Stimulated activated memory B cell treated with anti-CD40 and anti-IgM and Interleukin-4, amounts not matched to agents 10 μg/mL and 1 μg/mL and 100 μg/mL, for 72 hours (primary cell): ENCODE measurements at places on chromosomes 6 and 20.

- ATAC-seq: no peak
- H3K27me3 ChIP-seq: no peaks in the 10 kb centered on the region
- H3K27ac ChIP-seq: no peak overlapping the region
- H3K4me3 ChIP-seq: no peak overlapping the region
Observed at GRCh38 chr6:151826517-151827142, 19.1 kb downstream of the ESR1 start.

- ATAC-seq: no peak
- H3K36me3 ChIP-seq: no peaks in the 10 kb centered on the region
- H3K4me1 ChIP-seq: peaks cover 11% of the 10 kb centered on the region
- no peak overlapping the region for H3K4me3 ChIP-seq
- no peak overlapping the region for H3K27ac ChIP-seq
Observed at GRCh38 chr20:24697411-24697810, 228.0 kb downstream of the SYNDIG1 start.

DNA sequence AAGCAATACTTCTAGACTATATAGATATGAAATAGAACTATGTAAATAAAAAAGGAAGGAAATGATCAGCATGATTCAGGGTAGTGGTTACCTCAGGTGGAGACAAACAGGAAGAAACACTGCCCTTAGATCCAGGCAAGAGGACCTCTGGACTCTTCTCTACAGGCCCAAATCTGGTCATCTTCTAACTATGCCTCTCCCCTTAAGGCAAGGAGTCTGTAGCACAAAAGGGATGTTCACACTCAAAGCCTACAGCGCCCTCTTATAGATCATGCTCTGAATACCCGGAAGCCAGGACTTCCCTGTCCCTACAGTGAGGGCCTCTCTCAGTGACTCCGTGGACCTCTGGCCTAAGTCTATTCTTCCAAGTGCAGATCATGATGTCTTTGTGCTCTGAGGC, 30.4 kb upstream of the HIVEP2 start:
- no peak overlapping the region for H3K4me3 ChIP-seq
- ATAC-seq: no peak
- no peak overlapping the region for H3K27ac ChIP-seq
- H3K36me3 ChIP-seq: peaks cover 4% of the 10 kb centered on the region

GRCh38 chr20:57308451-57309271, 20.9 kb upstream of the SPO11 start:
- no peaks in the 10 kb centered on the region for H3K4me1 ChIP-seq
- peaks cover 40% of the 10 kb centered on the region for H3K27me3 ChIP-seq
- no peaks in the 10 kb centered on the region for H3K36me3 ChIP-seq
- H3K4me3 ChIP-seq: no peak overlapping the region

- H3K36me3 ChIP-seq: peaks cover 17% of the 10 kb centered on the region
- no peak overlapping the region for H3K27ac ChIP-seq
- peaks cover 7% of the 10 kb centered on the region for H3K4me1 ChIP-seq
- H3K4me3 ChIP-seq: no peak overlapping the region
- H3K27me3 ChIP-seq: no peaks in the 10 kb centered on the region
Observed at GRCh38 chr6:158660333-158660754, 10.5 kb downstream of the SYTL3 start.

DNA sequence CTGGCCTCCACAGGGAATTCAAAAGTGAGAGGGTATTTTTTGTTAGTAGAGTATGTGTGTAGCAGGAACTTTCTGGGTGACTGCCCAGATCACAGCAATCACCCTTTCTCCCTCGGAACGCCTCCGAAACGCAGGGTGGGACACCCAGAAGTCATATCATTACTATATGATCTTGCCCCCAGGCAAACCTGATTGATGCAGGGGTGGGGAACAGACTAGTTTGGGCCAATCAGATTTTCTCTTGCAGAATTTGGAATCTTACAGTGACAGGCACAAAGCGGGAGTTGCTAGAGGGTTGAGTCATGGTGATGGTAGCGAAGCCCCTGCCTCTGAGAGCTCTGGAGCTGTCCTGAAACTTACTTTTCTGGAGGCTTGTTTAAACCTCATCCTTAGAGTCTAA, 16.5 kb upstream of the RPN2 start:
- H3K4me3 ChIP-seq: no peak overlapping the region
- peaks cover 10% of the 10 kb centered on the region for H3K36me3 ChIP-seq
- H3K4me1 ChIP-seq: no peaks in the 10 kb centered on the region
- no peak for ATAC-seq
- H3K27ac ChIP-seq: no peak overlapping the region
- no peaks in the 10 kb centered on the region for H3K27me3 ChIP-seq

GRCh38 chr20:58179083-58179431, 49.4 kb downstream of the ANKRD60 start:
- H3K27me3 ChIP-seq: peaks cover 74% of the 10 kb centered on the region
- ATAC-seq: no peak

DNA sequence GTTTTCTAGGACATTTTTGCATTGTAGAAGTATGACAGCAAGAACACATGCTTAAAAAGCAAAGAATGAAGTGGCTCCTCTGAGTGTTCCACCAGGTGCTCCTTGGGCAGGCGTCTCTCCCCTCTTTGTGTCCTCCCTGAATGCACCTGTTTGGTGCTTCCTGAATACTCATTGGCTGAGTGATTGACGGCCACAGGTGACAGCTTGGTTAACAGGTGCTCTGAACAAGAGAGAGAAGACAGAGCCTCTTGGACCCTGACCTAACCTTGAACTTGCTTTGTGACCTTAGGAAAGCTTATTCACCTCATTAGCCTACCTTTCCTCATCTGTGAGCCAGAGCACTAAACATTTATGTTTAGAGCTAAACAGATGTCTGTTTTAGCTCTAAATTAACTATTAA, 93.7 kb downstream of the TULP4 start:
- no peaks in the 10 kb centered on the region for H3K27me3 ChIP-seq
- H3K4me1 ChIP-seq: peaks cover 25% of the 10 kb centered on the region
- no peak overlapping the region for H3K4me3 ChIP-seq
- H3K27ac ChIP-seq: no peak overlapping the region
- ATAC-seq: no peak

GRCh38 chr6:148455674-148456558, 113.3 kb downstream of the SASH1 start:
- no peaks in the 10 kb centered on the region for H3K4me1 ChIP-seq
- ATAC-seq: no peak
- H3K27me3 ChIP-seq: peaks cover 28% of the 10 kb centered on the region
- no peaks in the 10 kb centered on the region for H3K36me3 ChIP-seq

DNA sequence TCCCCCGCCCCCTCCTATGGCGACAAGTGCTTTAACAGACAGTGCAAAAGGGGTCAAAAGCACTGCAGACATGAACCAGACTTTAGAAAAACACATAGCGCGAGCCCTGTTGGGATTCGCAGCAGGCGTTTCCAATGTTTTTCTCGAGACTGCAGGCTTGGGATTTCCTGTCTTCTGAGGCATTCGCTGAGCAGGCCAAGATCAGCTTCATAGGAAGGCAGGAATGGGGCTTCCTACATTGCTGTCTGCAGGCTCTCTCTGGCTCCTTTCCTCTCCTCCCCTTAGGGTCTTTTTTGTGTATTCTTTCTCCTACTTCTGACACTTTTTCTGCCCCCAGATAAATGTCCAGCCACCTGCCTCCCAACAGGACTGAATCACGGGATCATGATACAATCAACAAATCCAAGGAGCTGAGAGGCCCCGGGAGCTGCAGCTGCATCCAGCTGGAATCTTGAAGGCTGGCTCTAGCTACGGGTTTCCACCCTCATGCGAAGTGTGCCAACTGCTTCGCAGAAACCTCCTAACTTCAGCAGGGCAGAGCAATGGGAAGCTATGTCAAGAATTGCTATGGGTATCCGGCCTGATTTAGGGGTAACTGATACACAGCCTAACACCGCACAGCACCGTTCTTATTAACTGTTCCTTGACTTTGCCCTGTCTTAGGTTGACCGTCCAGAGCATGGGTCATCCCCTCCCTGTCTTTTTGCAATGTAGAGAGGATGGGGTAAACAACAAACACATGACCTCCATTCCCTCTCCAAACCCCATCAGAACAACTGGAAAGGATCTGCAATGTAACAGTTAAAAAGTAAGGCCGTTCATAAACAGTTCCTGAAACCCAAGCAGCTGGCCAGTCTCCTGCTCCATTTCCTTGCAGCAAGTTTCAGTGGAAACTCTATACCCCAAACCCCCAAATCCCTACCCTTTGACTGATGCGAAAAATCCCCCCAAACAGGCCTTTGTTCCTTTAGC, 31.5 kb downstream of the SNX5 start:
- peaks cover 22% of the 10 kb centered on the region for H3K36me3 ChIP-seq
- no peak for ATAC-seq
- H3K27ac ChIP-seq: no peak overlapping the region
- H3K4me1 ChIP-seq: peaks cover 34% of the 10 kb centered on the region
- no peak overlapping the region for H3K4me3 ChIP-seq

- H3K4me3 ChIP-seq: no peak overlapping the region
- ATAC-seq: no peak
- H3K27me3 ChIP-seq: no peaks in the 10 kb centered on the region
- H3K27ac ChIP-seq: no peak overlapping the region
- peaks cover 40% of the 10 kb centered on the region for H3K4me1 ChIP-seq
Observed at GRCh38 chr6:24876499-24877465, 59.0 kb downstream of the RIPOR2 start.

GRCh38 chr6:105445481-105445880, 42.6 kb upstream of the PREP start:
- H3K36me3 ChIP-seq: no peaks in the 10 kb centered on the region
- ATAC-seq: no peak
- H3K27ac ChIP-seq: no peak overlapping the region
- H3K27me3 ChIP-seq: peaks cover 9% of the 10 kb centered on the region
- no peaks in the 10 kb centered on the region for H3K4me1 ChIP-seq
- no peak overlapping the region for H3K4me3 ChIP-seq

DNA sequence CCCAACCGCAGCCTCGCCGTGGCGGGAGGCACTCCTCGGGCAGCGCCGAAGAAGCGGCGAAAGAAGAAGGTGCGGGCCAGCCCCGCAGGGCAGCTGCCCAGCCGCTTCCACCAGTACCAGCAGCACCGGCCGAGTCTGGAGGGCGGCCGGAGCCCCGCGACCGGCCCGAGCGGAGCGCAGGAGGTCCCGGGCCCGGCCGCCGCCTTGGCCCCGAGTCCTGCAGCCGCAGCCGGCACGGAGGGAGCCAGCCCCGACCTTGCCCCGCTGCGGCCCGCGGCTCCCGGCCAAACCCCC, 525 bp downstream of the PNRC1 start:
- H3K27ac ChIP-seq: peak overlapping the region; percentile 98
- no peaks in the 10 kb centered on the region for H3K27me3 ChIP-seq
- ATAC-seq: no peak
- peaks cover 41% of the 10 kb centered on the region for H3K36me3 ChIP-seq
- peaks cover 32% of the 10 kb centered on the region for H3K4me1 ChIP-seq
- H3K4me3 ChIP-seq: peak overlapping the region; percentile 100

- no peak for ATAC-seq
- peaks cover 17% of the 10 kb centered on the region for H3K27me3 ChIP-seq
- no peak overlapping the region for H3K4me3 ChIP-seq
Observed at GRCh38 chr6:17086469-17086868, 15.4 kb upstream of the STMND1 start.

DNA sequence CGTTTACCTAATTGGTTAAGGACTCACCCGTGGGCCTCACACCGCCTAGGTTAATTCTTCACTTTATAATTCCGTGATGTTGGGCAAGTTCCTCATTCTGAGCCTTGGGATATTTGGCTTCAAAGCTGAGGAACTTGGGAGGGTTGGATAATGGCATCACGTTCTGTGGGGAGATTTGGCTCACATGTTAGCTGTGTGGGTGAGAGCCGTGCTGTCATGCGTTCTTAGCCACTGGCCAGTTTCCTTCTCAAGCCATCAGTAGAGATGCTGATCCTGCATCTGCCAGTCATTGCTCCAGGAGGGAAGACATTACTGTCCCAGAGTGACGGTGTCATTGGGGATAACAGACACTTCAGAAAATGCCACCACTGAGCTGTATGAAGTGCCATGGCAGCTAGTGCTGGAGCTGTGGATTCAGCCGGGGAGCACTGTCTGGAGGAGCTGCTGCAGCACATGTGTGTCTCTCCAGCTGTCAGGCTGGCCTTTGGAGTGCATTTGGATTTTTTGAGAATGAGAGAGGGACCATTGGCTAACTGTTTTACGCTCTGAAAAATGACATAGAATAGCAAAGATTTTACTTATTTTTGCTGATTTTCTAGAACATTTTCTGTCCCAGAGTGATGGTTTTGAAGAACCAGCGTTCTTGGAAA, 16.5 kb downstream of the IGF2R start:
- H3K27me3 ChIP-seq: no peaks in the 10 kb centered on the region
- H3K36me3 ChIP-seq: no peaks in the 10 kb centered on the region
- H3K27ac ChIP-seq: no peak overlapping the region
- no peak overlapping the region for H3K4me3 ChIP-seq
- no peak for ATAC-seq

GRCh38 chr20:4006640-4007039, 8.7 kb downstream of the RNF24 start:
- H3K36me3 ChIP-seq: peaks cover 7% of the 10 kb centered on the region
- no peak for ATAC-seq
- H3K4me3 ChIP-seq: no peak overlapping the region
- H3K27me3 ChIP-seq: no peaks in the 10 kb centered on the region
